Calu3 (cell line): ENCODE measurements at places on chromosomes 11 and 22. TPM values are rescaled to one million over a fixed set of nuclear protein-coding genes. Genes with fewer than 3 reads are reported as not detected.

DNA sequence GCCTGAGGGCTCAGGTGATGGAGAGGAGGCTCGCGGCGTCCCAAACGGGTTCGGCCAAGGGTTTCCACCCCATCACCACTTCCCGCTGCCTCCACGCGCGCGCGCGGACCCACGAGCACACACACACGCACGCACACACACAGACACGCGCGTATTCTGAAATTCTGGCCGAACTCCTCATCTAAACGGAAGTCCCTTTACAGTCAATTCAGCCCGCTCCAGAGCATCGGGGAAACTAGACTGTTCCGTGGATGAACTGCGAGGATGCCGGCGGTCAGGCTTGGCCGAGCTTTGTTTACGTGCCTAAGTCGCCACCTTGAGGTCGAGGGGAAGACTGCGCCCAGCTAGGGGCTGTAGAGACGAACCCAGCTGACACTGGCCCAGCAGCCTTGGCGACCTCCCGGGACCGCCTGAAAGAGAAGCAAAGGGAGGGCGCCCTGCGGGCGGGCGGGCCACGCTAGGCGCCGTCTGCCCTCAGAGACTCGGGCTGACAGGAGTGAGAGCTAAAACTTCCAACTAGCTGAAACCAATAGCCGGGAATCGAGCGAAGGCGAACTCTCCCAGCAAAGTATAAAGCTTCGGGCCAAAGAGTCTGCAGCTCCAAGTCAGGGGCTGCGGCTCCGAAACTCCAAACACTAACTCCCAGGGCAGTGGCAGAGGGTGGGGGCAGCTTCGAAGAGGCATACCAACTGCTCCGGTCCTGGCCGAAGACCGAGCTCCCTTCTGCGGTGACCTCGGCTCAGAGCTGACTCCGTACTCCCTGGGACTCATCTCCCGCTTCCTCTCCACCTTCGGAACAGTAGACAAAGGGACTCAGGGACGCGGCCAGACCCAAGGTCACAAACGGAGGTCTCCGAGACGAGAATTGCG lies 124.7 kb upstream of the C11orf58 start:
- peaks cover 12% of the 10 kb centered on the region for H3K4me1 ChIP-seq
- peaks cover 28% of the 10 kb centered on the region for H3K27me3 ChIP-seq
- peak; percentile 89 for DNase-seq
- H3K27ac ChIP-seq, result no peak overlapping the region

DNA sequence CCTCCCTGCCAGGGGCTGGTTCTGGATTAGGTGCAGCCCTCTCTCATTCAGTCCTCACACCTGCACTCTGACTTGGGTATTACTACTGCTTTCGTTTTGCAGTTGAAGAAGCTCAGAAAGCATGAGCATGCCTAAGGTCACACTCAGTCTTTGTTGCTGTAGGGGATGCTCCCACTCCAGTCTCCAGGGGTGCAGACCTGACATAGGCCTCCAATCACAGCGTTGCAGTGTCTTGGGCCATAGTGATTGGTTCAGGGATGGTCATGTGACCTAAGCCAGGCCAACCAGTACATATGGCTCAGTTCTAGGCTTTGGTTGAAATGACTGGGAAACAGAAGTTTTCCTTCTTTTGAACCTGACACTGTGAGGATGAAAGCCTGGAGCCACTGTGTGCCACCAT lies 61.7 kb downstream of the FBXO7 start:
- H3K27me3 ChIP-seq, result no peaks in the 10 kb centered on the region
- no peaks in the 10 kb centered on the region for H3K36me3 ChIP-seq
- H3K27ac ChIP-seq, result no peak overlapping the region
- no peak for DNase-seq
- no peak overlapping the region for H3K4me3 ChIP-seq
- peaks cover 48% of the 10 kb centered on the region for H3K4me1 ChIP-seq

DNA sequence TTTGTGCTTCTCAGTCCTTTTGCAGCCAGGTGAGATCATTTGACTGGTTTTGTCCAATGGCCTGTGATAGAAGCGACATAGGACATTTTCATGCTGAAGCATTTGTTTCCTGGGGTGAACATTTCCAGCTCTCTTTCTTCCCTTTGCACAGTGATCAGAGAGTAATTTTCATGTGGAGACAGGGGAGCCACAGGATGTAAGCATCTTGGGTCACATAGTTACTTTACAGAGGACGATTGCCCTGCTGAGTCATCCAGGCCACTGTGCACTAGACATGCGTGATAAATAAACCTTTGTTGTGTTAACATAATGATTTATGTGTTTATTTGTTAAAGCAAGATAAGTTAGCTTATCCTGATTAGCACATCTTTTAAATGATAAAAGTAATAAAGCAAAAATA lies 263.5 kb upstream of the CCDC179 start:
- H3K27ac ChIP-seq, result no peak overlapping the region
- no peak for DNase-seq
- H3K27me3 ChIP-seq, result no peaks in the 10 kb centered on the region
- no peak overlapping the region for H3K4me3 ChIP-seq

DNA sequence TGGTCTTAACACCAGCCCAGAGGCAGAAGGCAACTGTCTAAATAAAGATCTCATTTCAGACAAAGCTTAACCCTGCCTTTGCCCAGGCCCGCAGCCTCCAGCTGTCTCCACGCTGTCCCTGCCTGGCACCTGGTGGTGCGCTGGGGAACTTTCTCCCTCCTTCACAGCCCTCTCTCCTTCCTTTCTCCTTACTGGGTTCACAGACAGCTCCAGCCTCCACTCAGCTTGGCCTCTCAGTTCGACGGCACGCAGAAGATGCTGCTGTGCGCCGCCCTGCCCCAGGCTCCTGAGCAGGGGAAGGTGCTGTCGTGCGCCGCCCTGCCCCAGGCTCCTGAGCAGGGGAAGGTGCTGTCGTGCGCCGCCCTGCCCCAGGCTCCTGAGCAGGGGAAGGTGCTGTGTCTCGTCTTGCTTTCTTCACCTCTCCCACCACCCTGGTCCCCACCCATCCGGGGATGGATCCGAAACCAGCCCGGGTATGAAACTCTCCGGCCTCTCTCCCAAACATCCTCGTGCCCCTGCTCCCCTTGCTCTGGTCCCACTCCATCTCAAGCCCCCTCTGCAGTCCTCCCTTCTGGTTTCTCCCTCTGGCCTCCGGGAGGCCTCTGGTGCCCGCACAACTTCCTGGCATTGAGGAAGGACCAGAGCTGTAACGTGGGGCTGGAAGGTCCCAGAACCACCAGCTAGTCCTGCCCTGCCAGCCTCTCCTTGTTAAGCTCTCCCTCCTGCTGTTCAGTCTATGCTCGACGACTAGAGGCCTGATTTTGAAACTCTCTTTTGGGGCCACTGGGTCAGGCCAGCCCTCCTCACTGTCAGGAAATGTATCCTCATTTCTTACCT lies 22.9 kb upstream of the JAM3 start:
- H3K27me3 ChIP-seq, result peaks cover 72% of the 10 kb centered on the region
- H3K27ac ChIP-seq, result no peak overlapping the region
- DNase-seq, result peak; percentile 15
- H3K4me1 ChIP-seq, result no peaks in the 10 kb centered on the region
- no peaks in the 10 kb centered on the region for H3K36me3 ChIP-seq

The SMIM35 gene
- not detected in 2 replicates for total RNA-seq

The CDHR5 gene
- total RNA-seq, result 5.0 and 7.6 TPM in 2 replicates

The SCGB1C1 gene
- not detected in 2 replicates for total RNA-seq

DNA sequence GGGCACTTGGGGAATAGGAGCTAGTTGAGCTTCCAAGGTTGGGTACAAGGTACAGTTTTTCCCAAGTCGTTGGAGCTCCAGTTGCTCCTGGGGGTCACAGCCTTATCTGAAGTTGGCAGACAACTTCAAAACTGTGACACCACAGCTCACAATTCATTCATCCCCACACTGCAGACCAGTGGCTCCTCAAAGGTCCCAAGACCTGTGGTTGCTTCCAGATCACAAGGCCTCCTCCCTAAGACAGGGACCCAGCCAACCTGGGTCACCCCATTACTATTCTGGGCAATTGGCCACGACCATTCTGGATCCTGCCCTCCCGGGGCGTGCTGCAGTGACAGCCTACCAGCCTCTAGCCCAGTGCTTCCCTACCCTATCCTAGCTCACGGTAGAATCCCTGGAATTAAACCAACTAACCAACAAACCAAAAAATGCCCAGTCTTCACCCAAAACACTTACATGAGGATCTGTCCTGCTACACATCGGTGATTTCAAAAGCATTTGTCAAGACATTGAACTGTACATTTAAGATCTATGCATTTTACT lies 862 bp upstream of the PDXP start:
- peak overlapping the region; percentile 92 for H3K27ac ChIP-seq
- peak overlapping the region; percentile 92 for H3K4me3 ChIP-seq
- peaks cover 40% of the 10 kb centered on the region for H3K4me1 ChIP-seq

DNA sequence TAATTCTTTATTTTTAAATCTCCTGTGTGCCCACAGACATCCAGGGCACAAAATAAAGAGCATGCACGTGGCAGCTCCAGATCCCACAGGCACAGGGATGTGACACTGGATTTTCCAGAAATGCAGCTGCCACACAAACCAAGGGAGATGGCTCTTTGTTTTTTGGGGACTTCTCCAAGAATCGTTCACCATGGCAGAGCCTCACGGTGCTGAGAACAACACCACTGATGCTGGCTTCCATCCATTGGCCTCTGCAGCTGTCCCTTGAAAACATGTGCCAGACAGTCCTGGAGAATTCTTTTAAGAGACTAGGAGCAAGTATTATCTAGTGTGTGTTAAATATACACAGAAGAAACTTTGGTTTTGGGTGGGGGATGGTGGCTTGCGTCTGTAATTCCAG lies 108.4 kb upstream of the SLC22A12 start:
- H3K4me3 ChIP-seq, result no peak overlapping the region
- peaks cover 75% of the 10 kb centered on the region for H3K27me3 ChIP-seq
- no peaks in the 10 kb centered on the region for H3K36me3 ChIP-seq
- H3K4me1 ChIP-seq, result no peaks in the 10 kb centered on the region

The TMEM218 gene
- total RNA-seq, result 10.0 and 14.5 TPM in 2 replicates

- H3K36me3 ChIP-seq, result peaks cover 19% of the 10 kb centered on the region
- H3K4me3 ChIP-seq, result no peak overlapping the region
- peaks cover 9% of the 10 kb centered on the region for H3K4me1 ChIP-seq
Observed at GRCh38 chr11:122879785-122880184, 2.8 kb upstream of the JHY start.

The BTG4 gene
- total RNA-seq, result not detected in 2 replicates

- no peaks in the 10 kb centered on the region for H3K36me3 ChIP-seq
- H3K27ac ChIP-seq, result no peak overlapping the region
- no peak overlapping the region for H3K4me3 ChIP-seq
- no peaks in the 10 kb centered on the region for H3K27me3 ChIP-seq
- H3K4me1 ChIP-seq, result no peaks in the 10 kb centered on the region
Observed at GRCh38 chr22:39083212-39084165, 6.4 kb downstream of the APOBEC3G start.

GRCh38 chr11:80595011-80595410 lies 1154.2 kb upstream of the TENM4 start:
- H3K4me3 ChIP-seq, result no peak overlapping the region
- no peaks in the 10 kb centered on the region for H3K27me3 ChIP-seq
- H3K36me3 ChIP-seq, result no peaks in the 10 kb centered on the region
- peaks cover 29% of the 10 kb centered on the region for H3K4me1 ChIP-seq
- no peak for DNase-seq

DNA sequence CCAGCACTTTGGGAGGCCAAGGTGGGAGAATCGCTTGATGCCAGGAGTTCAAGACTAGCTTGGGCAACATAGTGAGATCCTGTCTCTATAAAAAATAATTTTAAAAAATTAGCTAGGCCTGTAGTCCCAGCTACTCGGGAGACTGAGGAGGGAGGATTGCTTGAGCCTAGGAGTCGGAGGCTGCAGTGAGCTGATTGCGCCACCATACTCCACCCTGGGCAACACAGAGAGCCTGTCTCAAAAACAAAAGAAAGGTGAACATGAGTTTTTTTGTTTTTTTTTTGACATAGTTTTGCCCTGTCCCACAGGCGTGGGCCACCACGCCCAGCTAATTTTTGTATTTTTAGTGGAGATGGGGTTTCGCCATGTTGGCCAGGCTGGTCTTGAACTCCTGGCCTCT lies 17.6 kb downstream of the MED15 start:
- peaks cover 30% of the 10 kb centered on the region for H3K4me1 ChIP-seq
- H3K27ac ChIP-seq, result no peak overlapping the region
- H3K27me3 ChIP-seq, result no peaks in the 10 kb centered on the region
- peaks cover 29% of the 10 kb centered on the region for H3K36me3 ChIP-seq
- no peak overlapping the region for H3K4me3 ChIP-seq
- no peak for DNase-seq

DNA sequence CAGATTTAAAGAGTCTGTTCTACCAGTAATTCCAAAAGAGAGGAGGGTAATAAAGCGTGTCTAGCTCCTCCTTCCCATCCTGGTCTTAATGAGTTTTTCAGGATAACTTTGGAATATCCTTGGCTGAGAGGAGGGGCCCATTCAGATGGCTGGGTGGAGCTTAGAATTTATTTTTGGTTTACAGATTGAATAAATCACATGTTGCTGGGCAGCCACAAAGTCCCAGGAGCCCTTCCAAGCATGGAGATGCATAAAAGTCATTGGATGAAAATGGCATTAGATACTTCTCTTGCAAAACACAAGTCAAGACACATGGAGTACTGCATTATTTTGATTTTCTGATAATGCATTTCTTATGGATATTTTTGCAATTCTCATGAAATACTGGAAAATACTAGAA lies 139.0 kb downstream of the TRPC6 start:
- no peak overlapping the region for H3K27ac ChIP-seq
- no peaks in the 10 kb centered on the region for H3K36me3 ChIP-seq
- peaks cover 13% of the 10 kb centered on the region for H3K4me1 ChIP-seq
- H3K4me3 ChIP-seq, result no peak overlapping the region
- no peaks in the 10 kb centered on the region for H3K27me3 ChIP-seq

- no peak overlapping the region for H3K4me3 ChIP-seq
- no peak overlapping the region for H3K27ac ChIP-seq
Observed at GRCh38 chr11:33067294-33067693, 27.9 kb downstream of the TCP11L1 start.

DNA sequence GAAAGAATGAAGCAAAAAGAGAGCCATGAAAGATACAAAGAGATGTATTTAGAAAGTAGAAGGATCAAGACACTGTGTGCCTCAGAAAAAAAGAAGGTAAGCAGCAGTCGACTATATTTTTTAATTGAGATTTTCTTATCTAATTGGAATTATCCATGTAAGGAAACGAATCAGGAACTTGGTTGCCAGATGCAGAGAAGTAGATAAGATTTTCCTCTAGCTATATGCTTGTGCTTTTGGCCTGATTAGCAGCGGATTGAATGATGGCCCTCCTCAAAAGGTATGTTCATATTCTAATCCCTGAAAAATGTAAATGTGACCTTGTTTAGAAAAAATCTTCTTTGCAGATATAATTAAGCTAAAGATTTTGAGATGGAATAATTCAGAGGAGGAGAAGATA lies 43.9 kb upstream of the CARD18 start:
- H3K4me1 ChIP-seq, result no peaks in the 10 kb centered on the region
- no peaks in the 10 kb centered on the region for H3K27me3 ChIP-seq
- H3K27ac ChIP-seq, result no peak overlapping the region
- DNase-seq, result no peak
- H3K36me3 ChIP-seq, result no peaks in the 10 kb centered on the region
- H3K4me3 ChIP-seq, result no peak overlapping the region

- H3K4me1 ChIP-seq, result peaks cover 16% of the 10 kb centered on the region
- H3K36me3 ChIP-seq, result peaks cover 63% of the 10 kb centered on the region
- no peak for DNase-seq
- peak overlapping the region; percentile 86 for H3K27ac ChIP-seq
Observed at GRCh38 chr22:37806409-37807333, 1.1 kb upstream of the GCAT start.

The MMP3 gene
- not detected in 2 replicates for total RNA-seq

The DAGLA gene
- 7.5 and 9.0 TPM in 2 replicates for total RNA-seq

The MS4A15 gene
- total RNA-seq, result not detected in 2 replicates
